ENCODE measurements at places on chromosomes 6 and 20. TPM values are rescaled to one million over a fixed set of nuclear protein-coding genes. Genes with fewer than 3 reads are reported as not detected.

GRCh38 chr6:6590530-6590929 is 2.0 kb downstream of the LY86 start:
- no peak for DNase-seq

Gene RBBP8NL
- 1.0 TPM for total RNA-seq

Gene GLP1R
- not detected for total RNA-seq

Gene MLN
- not detected for total RNA-seq

Measured in bronchial epithelial cell (primary cell).